Glomerular endothelial cell (primary cell): ENCODE measurements at places on chromosomes 3 and 15.

DNA sequence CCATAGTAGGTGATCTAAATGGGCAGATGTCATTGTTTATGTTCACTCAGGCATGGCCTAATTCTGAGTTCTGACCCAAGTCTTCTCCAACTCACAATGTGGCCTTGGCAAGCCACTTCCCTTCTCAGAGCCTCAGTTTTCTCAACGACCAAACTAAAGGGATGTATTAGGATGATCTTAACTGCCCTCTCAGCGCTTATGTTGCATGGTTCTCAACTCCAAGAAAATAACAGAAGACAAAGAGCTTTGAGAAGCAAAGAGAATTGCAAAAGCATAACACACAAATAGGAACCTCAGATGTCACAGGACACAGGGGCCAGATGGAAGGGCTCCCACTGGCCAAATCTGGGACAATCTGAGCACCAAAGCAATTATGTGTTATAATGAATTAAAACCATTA lies 8.6 kb downstream of the RHCG start:
- no peak for DNase-seq

- DNase-seq, result no peak
Measured at GRCh38 chr3:43914269-43914668, 223.5 kb downstream of the ABHD5 start.

- no peak for DNase-seq
Measured at GRCh38 chr3:175105066-175105465, 245.9 kb downstream of the NAALADL2 start.

DNA sequence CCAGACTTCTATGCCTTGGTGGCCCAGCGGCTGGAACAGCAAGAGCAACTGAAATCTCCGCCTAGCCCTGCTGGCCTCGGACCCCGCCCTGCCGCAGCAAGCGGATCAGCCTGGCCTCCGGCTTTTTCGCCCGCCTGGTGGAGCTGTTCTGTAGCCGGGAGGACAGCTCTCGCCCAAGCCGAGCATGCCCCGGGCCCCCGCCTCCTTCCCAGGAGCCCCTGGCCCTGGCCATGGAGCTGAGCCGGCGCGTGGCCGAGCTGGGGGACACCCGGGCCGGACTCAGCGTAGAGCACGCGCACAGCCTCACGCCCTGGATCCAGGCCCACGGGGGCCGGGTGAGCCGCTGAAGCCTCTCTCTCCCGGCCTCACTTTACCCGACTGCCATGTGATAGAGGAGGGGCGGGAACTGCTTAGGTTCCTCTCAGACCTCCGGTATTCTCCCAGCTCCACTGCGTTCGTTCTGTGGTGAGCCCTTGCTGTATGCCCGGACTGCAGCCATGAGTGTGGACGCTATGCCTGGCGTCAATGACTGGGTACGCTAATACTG lies 24.1 kb upstream of the MRPL3 start:
- no peak for DNase-seq

GRCh38 chr3:49554633-49555265 lies 472 bp downstream of the BSN start:
- DNase-seq, result no peak

DNA sequence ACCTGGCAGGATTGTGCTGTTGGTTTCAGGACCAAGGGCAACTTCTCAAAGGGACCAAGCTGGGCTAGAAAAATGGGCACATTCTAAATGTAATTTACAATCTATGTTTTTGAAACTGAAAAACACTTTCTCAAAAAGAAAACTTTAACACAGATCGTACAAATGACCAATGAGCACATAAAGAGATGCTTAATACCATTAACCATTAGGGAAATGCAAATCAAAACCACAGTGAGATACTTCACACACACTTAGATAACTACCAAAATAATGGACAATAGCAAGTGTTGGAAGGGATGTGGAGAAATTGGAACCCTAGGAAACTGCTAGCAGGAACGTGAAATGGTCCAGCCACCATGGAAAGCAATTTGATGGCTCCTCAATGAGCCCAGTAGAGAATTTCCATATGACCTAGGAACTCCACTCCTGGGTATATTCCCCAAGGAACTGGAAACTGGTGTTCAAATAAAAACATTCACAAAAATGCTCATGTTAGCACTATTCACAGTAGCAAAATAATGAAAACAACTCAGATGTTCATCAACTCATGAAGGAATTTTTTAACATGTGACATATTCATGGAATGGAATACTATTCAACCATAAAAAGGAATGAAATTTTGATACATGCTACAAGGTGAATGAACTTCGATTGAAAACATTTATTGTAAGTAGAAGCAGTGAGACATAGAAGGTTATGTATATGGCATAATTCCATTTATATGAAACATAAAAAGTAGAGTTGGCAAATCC lies 288.3 kb upstream of the NR2F2 start:
- no peak for DNase-seq

DNA sequence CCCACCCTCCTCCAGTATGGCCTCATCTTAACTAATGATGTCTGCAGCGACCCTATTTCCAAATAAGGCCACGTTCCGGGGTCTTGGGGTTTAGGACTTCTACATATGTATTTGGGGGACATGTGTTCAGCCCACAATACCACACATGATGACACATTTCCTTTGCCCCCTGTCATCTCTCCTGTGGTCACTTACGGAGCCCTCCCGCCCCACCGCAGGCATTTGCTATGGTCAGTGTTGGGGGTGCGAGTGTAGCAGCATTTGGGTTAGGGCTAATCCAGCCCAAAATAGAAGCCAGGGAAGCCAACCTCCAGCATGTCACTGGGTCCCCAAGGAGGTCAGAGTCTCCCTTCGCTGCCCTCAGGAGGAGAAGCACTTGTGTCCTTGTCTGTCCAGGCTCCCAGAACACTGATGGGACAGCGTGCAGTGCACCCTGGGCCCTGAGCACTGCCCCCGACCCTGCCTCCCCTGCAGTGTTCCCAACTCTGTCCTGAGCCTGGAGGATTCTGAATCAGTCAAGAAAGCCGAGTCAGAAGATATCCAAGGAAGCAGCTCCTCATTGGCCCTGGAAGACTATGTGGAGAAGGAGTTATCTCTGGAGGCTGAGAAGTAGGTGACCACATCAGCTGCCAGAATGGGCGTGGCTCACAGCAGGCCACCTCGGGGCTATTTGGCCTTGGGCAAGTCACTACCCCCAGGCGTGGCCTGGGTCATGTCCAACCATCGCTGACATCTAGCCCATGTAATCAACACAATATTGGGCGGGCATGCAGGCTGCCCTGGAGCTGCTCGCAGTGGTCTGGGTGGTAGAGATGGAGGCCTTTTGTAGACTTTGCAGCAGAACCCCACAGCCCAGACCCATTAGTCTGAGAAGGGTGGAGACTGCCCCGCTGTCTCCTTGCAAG lies 46.9 kb upstream of the FGD5 start:
- DNase-seq, result no peak

DNA sequence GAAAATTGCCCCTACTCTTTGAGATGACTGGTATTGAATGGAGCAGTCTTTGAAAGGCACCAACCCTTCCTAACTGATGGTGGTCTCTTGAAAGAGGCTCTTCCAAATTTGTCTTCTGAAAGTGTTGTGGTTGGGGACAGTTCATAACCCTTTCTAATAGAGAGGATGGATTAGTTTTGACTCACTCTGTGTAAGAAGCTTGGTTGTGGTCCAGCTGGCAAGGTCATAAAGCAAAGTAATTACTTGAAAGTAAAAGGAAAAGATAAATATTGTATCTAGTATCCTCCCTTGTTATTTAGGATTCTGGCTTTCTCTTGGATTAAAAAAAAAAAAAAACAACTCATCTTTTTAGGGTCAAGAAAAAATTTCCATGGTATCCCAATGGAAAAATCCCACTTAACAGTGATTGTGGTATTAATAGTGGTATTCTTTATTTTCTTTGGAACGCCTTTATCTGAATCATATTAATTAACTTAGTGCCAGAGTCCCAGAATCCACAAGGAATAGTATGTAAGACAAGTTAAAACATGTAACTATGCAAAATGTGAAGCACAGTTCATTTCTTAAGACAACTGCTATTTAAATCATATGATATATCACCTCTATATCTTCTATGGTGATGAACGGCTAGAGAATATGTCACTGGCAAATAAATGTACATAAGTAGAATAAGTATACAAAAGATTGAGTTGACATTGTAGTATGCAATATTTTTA lies 469.3 kb upstream of the CDIN1 start:
- no peak for DNase-seq

GRCh38 chr3:64518950-64519349 lies 168.8 kb downstream of the ADAMTS9 start:
- no peak for DNase-seq

- DNase-seq, result no peak
Measured at GRCh38 chr15:50744601-50745000, 20.9 kb downstream of the SPPL2A start.

- DNase-seq, result no peak
Measured at GRCh38 chr3:23785097-23785645, 20.6 kb upstream of the UBE2E1 start.

- no peak for DNase-seq
Measured at GRCh38 chr15:31360843-31361763, 34.5 kb downstream of the KLF13 start.

- no peak for DNase-seq
Measured at GRCh38 chr15:92724144-92724543, 68.6 kb upstream of the FAM174B start.
